ENCODE measurements at places on chromosomes 11 and 22.
A peak's percentile ranks its signal among the peaks of the same experiment; 100 is the strongest.

- no peak for DNase-seq
These were observed 72.6 kb downstream of the DEPDC5 start for GRCh38 chr22:31826443-31826842.

DNA sequence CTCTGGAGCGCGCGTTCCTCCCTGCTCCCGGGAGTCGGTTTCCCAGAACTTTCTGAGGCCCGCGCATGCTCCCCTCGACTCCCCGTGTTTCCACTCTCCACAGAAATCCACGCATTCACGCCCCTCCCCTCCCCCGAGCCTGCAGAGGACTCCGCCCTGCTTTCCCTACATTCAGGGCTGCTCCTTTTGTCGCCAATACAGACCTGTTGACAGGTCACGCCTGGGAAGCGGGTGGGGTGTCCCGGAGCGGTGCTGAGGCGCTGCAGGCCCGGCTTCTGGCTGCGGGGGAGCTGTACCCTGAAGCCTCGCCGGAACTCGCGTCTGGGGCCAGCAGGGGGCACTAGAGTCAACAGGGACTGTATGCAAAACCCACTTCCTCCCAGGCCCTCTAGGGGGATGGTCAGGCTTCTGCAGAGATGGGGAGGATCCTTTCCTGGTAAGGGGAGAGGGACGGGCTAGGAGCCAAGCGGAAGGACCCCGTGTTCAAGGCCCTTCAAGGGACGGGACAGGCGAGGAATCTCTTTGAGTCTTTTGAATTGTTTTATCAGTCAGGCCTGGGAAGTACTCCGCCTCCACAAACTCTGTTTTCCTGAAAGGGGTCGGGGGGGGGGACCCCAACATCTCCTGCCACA lies at the start of gene PRAME:
PRAME (minus strand) TSS at position 294 of the 632 bp plus-strand sequence. CDS start 2,433 bp downstream, outside the sequence.
- DNase-seq = no peak

- DNase-seq = no peak
These were observed 13.5 kb upstream of the CYB5R2 start for GRCh38 chr11:7686761-7687160.

- no peak for DNase-seq
These were observed 69.1 kb upstream of the AKIP1 start for GRCh38 chr11:8841899-8842298.

DNA sequence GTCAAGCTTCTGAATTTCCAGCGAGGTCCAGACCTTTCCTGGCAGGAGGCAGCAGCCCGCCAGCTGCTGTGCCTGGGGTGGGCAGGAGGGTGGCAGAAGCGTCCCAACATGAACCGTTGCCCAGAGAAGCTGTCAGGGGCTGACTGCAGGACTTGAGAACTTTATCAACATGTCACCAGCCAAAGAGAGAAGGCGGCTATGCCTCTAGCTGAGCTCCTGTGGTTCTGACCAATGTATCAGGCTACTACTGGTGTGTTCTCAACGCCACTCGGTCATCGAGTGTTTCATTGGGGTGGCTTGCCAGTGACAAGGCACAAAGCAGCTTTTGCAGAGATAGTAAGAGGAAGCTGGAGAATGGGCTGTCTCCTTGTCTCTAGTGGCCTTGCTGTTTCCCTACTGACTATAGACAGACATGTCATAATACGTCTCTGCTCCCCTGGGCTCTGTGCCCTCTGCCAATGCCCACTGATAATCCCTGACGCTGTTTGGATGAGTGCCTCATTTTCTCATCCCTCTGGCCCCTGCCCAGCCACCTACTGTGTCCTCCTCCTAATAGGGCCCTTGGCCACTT lies 17.6 kb upstream of the ASCC2 start:
- DNase-seq = no peak

GRCh38 chr22:49551897-49552614 lies 275.6 kb downstream of the BRD1 start:
- DNase-seq = no peak

DNA sequence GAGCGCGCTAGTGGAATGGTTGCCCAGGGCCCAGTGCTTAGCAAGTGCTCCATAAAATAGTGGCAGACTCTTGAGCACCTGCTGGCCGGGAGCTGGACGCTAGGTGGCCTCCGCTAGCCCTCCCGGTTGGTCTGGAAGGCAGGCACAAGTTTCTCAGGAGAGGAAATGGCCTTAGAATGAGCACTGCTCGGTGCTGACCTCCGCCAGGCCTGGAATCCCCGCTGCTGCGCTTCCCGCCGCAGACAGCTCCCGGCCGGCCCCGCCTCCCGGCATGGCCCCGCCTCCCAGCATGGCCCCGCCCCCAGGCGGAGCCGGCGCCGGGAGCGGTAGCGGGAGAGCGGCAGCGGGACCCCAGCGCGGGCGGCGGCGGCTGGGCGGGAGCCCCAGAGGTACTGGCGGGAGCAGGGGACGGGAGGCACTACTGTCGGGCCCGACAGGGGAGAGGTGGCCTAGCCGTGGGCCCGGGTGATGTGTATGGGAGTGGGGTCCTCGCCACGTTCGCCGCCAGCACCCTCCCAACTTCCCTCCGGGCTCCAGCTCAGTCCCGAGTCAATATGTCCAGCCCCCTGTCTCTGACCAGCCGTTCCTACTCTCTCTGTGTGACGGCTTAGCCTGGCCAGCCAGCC lies at the start of gene SIPA1:
SIPA1 (plus strand) TSS at position 308 of the 626 bp plus-strand sequence. CDS start 2,821 bp downstream, outside the sequence.
- DNase-seq = peak; percentile 66

DNA sequence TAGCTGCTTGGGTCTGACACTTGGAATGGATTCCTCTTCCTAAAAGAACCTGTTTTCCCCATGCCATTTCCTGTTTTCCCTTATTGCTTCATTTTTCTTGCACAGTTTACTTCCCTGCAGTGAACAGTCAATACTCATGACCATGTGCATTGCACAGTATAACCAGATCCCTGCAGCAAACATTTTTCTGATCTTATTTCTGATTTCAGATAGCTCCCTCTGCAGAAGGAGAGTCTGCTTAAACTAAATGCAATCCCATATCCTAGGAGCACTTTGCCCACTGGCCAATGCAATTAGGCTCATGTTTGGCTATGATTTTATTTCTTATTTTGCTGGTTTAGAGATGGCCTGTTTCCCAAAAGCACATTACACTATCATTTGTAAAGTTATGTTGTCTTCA lies 96.7 kb upstream of the CD44 start:
- no peak for DNase-seq

- no peak for DNase-seq
These were observed 1.9 kb downstream of the MMP8 start for GRCh38 chr11:102722821-102723220.

- no peak for DNase-seq
These were observed 304.7 kb downstream of the NELL1 start for GRCh38 chr11:20973940-20974559.

DNA sequence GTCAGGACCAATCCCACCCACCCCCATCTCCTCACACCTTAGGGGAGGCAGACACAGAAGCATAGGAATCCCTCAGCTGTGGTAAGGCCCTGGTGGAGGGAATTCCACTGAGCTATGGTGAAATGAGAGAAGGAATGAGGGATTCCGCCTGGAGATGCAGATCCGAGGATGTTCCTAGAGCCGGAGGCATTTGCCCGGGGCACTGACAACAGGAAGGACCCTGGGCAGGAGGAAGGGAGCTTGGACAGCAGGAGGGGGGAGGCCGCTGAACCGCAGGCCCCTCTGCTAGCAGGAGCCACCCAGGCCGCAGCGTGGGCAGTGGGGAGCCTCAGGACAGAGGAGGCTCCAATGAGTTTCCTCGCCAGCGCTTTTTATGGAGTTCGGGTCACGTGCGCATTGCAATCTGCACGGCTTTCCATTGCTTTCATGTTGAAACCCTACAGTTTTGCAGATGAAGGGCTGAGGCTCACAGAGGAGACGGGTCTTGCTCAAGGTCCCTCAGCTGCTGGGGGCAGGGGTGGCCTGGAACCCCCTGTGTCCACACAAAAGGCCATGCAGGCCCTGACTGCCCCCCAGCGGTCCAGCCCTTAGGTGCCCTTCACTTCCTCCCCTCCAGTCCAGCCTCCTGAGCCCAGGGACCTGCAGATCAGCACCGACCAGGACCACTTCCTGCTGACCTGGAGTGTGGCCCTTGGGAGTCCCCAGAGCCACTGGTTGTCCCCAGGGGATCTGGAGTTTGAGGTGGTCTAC lies 15.5 kb downstream of the CSF2RB start:
- no peak for DNase-seq

GRCh38 chr22:39745789-39746188 lies 147.8 kb downstream of the ENTHD1 start:
- DNase-seq = no peak

Measured in fibroblast of the conjunctiva (primary cell).